ENCODE measurements at places on chromosomes 7 and 10. TPM values are rescaled to one million over a fixed set of nuclear protein-coding genes. Genes with fewer than 3 reads are reported as not detected.

AZGP1 gene
- polyA plus RNA-seq: 148 TPM

- DNase-seq: no peak
Measured at GRCh38 chr7:123635551-123636359, 19.9 kb upstream of the LMOD2 start.

GRCh38 chr7:16172366-16172765 is 249.0 kb downstream of the CRPPA start:
- no peak for DNase-seq

CPVL gene
- 85.5 TPM for polyA plus RNA-seq

Measured in heart right ventricle (tissue), 16 donors.